ENCODE measurements at places on chromosomes 2 and 18. TPM values are rescaled to one million over a fixed set of nuclear protein-coding genes. Genes with fewer than 3 reads are reported as not detected.
A peak's percentile ranks its signal among the peaks of the same experiment; 100 is the strongest.

The TPGS2 gene
- 53.7 TPM for total RNA-seq

The DLGAP1 gene
- total RNA-seq = 0.07 TPM

GRCh38 chr2:128315829-128316776, 2.6 kb downstream of the HS6ST1 start:
- H3K27ac ChIP-seq = no peak overlapping the region
- peaks cover 20% of the 10 kb centered on the region for H3K4me1 ChIP-seq
- H3K4me3 ChIP-seq = no peak overlapping the region
- peaks cover 4% of the 10 kb centered on the region for H3K27me3 ChIP-seq
- DNase-seq = peak; percentile 18
- H3K36me3 ChIP-seq = peaks cover 16% of the 10 kb centered on the region

GRCh38 chr2:222837643-222838056, 23.2 kb upstream of the ACSL3 start:
- H3K36me3 ChIP-seq = no peaks in the 10 kb centered on the region
- H3K4me3 ChIP-seq = no peak overlapping the region
- no peak overlapping the region for H3K27ac ChIP-seq
- no peak for DNase-seq
- no peaks in the 10 kb centered on the region for H3K4me1 ChIP-seq
- H3K27me3 ChIP-seq = peaks cover 5% of the 10 kb centered on the region

DNA sequence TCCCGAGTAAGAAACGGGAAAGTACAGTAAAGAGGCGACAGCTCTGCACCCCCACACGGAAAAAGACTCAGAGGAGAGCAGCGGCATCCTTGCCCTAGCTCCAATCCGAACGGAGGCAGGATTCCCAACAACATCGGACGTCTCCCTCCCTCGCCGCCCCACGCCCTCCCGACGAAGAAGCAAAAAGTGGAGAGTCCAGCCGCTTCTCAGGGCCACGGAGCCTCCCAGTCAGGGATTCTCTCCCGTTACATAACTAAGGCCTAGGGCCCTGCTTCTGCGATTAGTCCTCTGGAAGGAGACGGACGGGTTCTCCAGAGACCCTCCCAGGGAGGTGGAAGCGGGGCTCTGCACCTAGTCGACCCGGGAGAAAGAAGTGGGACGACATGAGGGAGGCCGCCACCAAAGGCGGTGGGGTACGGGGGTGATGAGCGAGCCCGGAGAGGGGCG, 587 bp downstream of the SUMO1 start:
- peak overlapping the region; percentile 78 for H3K27ac ChIP-seq
- peaks cover 21% of the 10 kb centered on the region for H3K4me1 ChIP-seq
- H3K4me3 ChIP-seq = peak overlapping the region; percentile 83
- DNase-seq = no peak
- H3K27me3 ChIP-seq = no peaks in the 10 kb centered on the region

DNA sequence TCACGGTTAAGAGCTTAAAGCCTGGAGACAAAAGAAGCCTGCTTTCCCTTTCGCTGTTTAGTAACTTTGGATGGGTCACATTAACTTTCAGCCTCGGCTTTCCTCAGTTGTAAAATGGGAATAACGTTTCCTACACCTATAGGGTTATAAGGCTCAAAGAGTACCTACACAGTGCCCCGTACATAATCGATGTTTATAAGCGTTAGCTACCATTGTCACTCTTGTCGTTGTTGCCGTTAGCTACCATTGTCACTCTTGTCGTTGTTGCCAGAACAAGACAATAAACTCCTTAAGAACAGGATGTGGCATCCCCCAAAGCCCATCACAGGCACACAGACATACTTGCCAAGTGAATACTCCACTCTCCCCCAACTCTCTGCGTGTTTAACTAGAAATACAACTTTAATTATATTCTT, 901 bp upstream of the MFSD6 start:
- no peak for DNase-seq
- peak overlapping the region; percentile 60 for H3K27ac ChIP-seq
- H3K4me1 ChIP-seq = peaks cover 17% of the 10 kb centered on the region

- H3K36me3 ChIP-seq = peaks cover 13% of the 10 kb centered on the region
- no peaks in the 10 kb centered on the region for H3K27me3 ChIP-seq
- H3K4me1 ChIP-seq = peaks cover 17% of the 10 kb centered on the region
Observed at GRCh38 chr2:86623043-86623493, 597 bp downstream of the RNF103 start.

Measured in B cell (primary cell).